Activated CD8-positive, alpha-beta memory T cell treated with anti-CD3 and anti-CD28 coated beads for 24 hours (primary cell): ENCODE measurements at places on chromosomes 7 and 10.

- no peak for DNase-seq
These were observed 132.4 kb downstream of the TSPAN12 start for GRCh38 chr7:120725376-120726039.

DNA sequence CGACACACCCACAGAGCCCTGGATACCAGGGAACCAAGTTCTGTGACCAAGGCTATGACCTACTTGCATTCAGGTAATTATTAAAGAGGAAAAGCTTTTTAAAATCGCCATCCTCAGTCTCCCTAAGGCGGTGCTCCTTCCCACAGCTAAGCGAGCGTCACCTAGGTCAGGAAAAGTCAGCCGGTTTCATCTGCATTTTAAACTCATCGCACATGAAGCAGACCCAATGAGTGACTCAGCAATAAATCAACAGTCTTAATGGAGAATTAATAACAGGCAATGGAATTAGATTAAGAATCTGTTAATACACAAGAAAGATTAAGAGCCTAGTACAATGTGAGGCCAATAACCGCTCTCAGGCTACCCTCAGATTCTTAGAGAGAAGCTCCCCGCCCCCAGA lies 59.2 kb downstream of the HSPA12A start:
- DNase-seq: no peak

GRCh38 chr7:94406696-94407095 lies 12.0 kb downstream of the COL1A2 start:
- no peak for DNase-seq

DNA sequence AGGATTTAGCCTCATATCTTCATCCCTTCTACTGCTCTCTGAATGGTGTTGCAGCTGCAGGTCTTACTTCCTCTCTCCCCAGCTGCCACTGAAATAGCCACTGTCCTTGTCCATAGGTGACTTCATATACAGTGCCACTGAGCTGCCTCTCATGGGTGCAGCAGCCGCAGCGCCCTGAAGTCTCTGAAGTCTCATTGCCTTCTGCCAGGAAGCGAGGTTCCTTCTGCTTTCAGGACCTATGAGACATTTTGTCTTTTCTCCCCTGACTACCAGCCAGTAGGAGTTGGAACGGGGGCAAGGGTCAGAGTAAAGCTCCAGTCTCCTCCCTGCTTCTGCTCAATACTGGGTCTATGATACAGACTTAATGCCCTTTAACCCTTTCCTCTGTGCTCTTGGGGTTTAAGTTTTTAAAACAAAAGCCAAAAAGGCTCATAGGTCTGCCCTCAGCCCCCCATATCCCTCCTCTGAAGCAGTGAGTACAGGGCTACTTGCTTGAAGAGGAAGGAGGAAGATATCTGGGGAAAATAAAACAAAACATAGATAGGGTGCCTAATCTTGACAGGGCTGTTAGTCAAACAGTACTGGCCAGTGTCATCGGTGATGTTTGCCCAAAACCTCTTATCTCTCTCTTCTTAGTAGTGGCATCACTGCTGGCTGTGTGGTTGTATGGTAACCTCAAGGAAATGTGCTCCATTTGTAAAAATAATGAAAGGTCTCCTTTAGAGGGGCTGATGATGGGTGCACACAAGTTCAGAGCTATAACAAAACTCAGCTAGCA lies 7.1 kb downstream of the PLCE1 start:
- no peak for DNase-seq

- DNase-seq: no peak
These were observed 23.2 kb upstream of the ACSM6 start for GRCh38 chr10:95170790-95171189.

DNA sequence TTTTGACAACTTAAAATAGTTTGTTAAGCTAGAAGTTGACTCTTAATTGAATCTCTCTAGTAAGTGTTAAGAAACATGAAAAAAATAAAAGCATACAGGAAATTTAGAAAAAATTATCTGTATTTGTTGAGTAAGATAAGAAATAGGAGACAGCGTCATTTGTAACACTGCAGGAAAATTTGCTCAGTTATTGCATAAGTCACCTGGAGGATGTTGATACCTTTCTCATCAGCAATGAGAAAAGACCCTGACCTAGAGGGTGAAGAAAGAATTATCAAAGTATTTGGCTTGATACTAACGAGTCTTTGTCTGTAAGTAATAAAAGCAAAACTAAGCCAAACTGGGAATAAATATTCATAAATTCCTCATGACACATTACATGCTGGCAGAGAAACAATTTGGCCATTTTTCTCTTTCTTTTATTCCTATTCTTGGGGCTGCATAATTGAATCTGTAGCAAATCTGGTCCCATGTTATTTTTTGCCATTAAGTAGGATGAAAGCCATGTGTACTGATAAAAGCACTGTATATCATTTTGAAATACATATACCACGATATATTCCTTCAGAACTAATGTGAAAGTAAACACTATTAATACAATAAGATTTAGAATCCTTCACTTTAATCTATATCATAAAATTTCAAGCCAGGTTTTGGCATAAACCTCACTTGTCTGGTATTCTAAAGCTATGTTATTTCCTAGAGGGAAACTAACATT lies 362.8 kb downstream of the THSD7A start:
- DNase-seq: no peak

DNA sequence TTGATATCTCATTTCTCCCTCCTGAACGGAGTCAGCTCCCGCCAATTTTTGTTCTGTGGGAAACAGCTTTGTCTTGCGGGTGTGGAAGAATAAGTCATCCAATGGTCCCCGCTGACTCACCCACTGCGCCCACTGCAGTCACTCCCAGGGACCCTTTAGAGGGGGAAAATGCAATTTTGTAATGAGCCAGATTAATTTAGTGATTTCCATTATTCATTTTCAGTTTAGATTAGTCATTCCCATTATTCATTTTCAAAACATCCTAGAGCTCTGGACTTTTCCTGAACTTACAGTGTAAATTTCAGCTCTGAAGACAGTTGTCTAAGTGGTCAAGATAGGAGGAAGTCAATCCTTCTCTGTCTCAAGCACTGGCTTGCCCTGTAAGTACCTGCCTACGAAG lies 154.9 kb upstream of the TMEM72 start:
- DNase-seq: no peak

DNA sequence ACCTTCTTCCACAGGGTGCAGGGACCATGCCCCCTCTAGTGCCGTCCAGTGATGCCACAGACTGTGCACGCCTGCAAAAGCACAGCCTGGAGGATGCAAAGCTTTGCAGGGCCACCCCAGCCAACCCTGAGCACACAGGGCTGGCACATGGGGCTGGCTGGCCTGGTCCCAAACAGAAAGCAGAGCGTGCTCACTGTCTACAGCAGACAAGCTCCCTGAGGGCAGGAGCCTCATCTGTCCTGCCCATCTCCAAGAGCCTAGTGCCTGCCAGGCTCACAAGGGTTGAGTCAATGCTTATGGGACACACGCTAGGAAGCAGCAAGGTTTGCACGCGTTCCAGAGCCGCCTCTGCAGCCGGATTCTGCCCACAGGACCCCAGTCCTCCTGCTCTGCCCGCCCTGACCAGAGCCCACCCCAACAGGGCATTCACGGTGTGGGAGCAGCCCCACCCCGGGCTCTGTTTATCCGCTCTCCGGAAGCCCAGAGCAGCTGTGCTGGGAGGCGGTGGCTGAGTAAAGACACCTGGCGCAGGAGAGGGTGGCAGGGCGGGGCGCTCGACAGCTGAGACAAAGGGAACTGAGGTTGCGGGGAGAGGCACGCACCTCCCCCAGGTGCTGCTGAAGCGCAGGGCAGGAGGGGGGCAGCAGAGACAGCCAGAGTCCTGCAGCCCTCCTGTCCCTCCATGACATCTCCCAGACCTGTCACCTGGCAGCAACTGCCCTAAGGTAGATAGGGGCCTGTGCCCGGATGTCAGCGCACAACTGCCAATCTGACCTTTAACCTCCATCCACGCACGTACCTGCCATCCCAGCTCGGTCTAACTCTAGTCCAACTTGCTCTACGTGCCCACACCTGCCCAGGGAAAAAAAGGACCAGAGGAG lies 4.3 kb downstream of the KCNH2 start:
- no peak for DNase-seq

DNA sequence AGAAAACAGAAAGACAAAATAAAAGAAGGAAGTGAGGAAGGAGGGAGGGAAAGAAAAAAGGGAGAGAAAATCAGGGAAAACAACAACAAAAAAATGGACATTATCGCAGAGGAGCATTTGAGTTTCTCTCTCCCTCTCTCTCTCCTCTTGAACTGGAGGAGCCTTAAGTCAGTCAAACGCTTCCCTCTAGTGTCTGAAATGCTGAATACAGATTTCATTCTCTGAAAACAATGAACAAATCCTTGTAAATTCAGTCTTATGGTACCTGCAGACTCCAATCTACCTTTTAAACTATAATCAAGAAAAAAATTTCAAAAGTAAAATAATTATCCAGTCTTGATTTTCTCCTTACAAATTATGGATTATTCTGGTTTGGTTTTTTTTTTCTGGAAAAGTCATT lies 89.2 kb upstream of the PFKP start:
- no peak for DNase-seq

DNA sequence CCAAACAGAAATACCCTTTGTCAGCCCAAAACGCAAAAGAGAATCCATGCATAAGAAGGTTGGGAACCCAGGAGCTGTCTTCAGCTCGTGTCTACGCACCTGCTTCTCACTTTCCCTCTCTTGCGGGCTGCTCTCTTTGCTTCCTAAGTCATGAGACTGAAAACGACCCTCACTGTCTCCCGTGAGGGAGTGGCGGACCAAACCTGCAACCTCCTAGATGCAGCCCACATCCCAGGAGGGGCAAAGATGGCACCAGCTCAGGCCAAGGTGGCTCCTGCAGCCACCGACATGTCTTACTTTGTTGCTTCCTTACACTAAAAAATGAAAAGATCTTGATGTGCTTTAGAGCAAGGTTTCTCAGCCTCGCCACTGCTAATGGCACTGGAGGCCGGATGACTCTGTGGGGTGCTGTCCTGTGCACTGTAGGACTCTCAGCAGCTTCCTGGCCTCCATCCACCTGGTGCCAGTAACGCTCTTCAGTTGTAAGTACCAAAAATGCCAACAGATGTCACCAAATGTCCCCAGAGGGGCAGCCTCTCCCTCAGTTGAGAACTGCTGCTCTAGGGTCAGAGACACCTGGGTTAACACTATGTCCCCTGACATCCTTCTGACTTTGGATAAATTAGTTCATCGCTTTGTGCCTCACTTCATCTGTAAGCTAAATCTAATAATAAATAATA lies 179.8 kb upstream of the PFKP start:
- no peak for DNase-seq

DNA sequence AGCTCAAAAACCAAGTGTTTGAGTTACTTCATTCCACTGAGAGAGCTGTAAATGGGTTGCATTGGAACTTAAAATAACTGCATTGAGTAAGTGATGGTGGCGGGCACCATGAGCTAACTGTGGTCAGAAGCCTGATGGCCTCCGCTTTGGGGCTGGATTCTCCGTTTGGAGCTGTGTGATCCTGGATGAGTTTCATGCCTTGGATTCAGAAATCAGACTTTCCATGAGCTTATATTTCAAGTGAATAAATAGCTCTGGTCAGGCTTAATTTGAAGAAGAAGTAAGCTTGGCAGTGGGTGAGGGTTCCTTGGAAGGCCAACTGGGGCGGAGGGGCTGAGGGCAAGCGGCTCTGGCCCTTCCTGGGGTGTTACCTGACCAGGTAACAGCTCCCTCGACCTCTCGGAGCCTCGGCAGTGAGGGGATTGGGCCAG lies 5.6 kb downstream of the HTRA1 start:
- no peak for DNase-seq

DNA sequence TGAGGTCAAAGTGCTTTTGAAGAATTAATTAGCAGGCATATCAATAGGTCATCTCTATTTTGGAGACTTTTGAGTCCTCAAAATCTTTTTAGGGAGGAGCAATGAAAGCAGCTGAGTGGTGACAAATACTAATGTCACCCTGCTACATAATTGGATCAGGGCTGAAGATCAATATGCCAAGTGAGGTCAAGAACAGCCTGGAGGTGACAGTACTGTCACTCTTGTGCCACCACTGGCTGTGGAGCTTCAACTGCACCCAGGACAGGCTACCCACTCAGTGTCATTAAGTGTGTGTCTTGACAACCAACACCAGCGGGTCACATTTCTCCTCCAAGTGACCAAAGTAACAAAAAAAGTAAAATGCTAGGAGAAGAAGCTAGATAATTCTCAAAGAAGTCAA lies 167.8 kb downstream of the DOCK4 start:
- no peak for DNase-seq

GRCh38 chr7:82335927-82336326 lies 107.7 kb downstream of the CACNA2D1 start:
- no peak for DNase-seq

DNA sequence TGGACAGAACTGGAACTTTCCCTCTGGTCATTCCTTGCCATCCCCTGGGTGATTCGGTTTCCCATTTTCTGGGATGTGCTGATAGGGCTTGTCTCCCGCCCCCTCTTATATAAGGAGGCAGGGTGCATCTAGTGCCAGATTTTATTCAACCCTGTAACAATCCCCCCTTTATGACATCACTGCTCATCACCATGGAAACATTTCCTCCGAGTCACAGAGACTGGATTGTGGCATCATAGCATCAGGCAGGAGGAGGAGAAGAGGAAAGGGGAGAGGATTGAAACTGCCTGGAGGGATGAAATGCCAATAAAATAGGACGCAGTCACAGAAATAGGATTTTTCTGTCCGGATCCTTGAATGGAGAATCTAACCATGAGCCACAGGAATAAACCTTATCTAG lies 25.0 kb downstream of the SORCS3 start:
- DNase-seq: no peak

GRCh38 chr7:49520951-49521350 lies 252.5 kb upstream of the VWC2 start:
- DNase-seq: no peak

DNA sequence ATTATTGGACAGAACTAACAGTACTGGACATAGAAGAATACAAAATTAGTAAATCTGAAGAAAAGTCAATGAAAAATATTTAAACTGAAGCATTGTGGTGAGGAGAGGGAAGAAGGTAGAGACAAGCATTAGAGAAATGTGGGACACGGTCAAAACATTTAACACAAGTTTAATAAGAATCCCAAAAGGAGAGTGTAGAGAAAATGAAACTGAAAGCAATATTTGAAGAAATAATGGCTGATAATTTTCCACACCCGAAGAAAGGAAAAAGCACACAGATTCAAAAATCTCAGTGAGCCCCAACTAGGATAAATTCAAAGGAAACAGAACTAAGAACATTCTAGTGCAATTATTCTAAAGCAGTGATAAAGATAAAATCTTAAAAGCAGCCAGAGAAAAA lies 126.4 kb upstream of the LRRTM3 start:
- DNase-seq: no peak

- DNase-seq: no peak
These were observed 75.8 kb downstream of the LSMEM1 start for GRCh38 chr7:112556633-112557032.

GRCh38 chr10:110797416-110797815 lies 74.3 kb upstream of the PDCD4 start:
- no peak for DNase-seq

DNA sequence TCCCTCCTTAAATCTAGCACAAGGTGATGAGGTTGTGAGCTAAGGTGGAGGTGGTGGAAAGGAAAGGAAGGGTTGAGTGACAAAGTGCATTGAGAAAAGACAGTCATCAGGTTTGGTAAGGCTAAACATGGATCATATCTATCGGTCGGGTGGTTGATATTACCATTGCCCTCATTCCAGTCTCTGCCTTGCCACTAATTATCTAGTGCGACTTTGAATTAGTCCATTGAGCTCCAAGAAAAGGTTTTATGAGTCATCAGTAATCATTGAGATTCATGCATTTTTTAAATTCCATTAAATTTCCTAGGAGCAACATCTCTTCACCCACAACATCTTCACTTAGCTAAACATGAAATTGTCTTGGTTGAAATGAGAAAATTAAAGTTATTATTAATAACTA lies 68.9 kb upstream of the FRMD4A start:
- DNase-seq: no peak
